Right atrium auricular region (tissue), 2 donors: ENCODE measurements at places on chromosomes 12 and 14. TPM values are rescaled to one million over a fixed set of nuclear protein-coding genes. Genes with fewer than 3 reads are reported as not detected.

- DNase-seq = no peak
- no peaks in the 10 kb centered on the region for H3K36me3 ChIP-seq
- no peak overlapping the region for H3K27ac ChIP-seq
- H3K4me1 ChIP-seq = no peaks in the 10 kb centered on the region
Observed at GRCh38 chr14:101207897-101208296, 304.4 kb upstream of the RTL1 start.

- no peak for DNase-seq
- no peak overlapping the region for H3K4me3 ChIP-seq
- H3K36me3 ChIP-seq = no peaks in the 10 kb centered on the region
Observed at GRCh38 chr12:94699801-94700200, 49.4 kb upstream of the TMCC3 start.

- H3K27ac ChIP-seq = no peak overlapping the region
- peaks cover 24% of the 10 kb centered on the region for H3K36me3 ChIP-seq
- no peak for DNase-seq
- no peak overlapping the region for H3K4me3 ChIP-seq
- no peaks in the 10 kb centered on the region for H3K4me1 ChIP-seq
- no peaks in the 10 kb centered on the region for H3K27me3 ChIP-seq
Observed at GRCh38 chr12:31393004-31393550, 67.1 kb upstream of the SINHCAF start.

PMEL gene
- 0.67 TPM for total RNA-seq

GRCh38 chr14:64845878-64846277 is 33.8 kb downstream of the SPTB start:
- peaks cover 32% of the 10 kb centered on the region for H3K4me1 ChIP-seq
- no peaks in the 10 kb centered on the region for H3K36me3 ChIP-seq
- no peak overlapping the region for H3K4me3 ChIP-seq
- no peaks in the 10 kb centered on the region for H3K27me3 ChIP-seq
- no peak for DNase-seq

HHIPL1 gene
- total RNA-seq = 1.8 TPM

DNA sequence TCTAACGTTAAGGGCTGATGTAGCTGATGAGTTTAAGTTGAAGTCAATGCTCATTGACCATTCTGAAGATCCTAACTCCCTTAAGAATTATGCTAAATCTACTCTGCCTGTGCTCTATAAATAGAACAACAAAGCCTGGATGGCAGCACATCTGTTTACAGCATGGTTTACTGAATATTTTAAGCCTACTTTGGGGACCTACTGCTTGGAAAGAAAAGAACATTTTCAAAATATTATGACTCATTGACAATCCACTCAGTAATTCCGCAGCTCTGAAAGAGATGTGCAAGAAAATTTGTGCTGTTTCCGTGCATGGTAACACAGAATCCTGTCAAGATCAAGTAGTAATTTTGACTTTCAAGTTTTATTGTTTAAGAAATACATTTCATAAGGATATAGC is 35.0 kb upstream of the NAV3 start:
- no peaks in the 10 kb centered on the region for H3K4me1 ChIP-seq
- no peaks in the 10 kb centered on the region for H3K36me3 ChIP-seq
- H3K27ac ChIP-seq = no peak overlapping the region
- no peaks in the 10 kb centered on the region for H3K27me3 ChIP-seq
- no peak overlapping the region for H3K4me3 ChIP-seq
- no peak for DNase-seq

PLA2G1B gene
- not detected for total RNA-seq

SLCO1A2 gene
- total RNA-seq = not detected

DNA sequence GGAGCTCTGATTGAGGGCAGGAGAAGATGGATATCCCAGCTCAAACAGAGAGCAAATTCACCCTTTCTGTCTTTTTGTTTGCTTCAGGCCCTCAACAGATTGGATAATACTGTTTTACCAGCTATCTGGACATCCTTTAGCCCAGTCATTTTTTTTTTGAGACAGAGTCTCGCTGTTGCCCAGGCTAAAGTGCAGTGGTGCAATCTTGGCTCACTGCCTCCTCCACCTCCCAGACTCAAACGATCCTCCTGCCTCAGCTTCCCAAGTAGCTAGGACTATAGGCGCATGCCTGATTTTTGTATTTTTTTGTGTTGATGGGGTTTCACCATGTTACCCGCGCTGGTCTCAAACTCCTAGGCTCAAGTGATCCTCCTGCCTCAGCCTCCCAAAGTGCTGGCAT is 40.8 kb downstream of the ARF6 start:
- H3K4me1 ChIP-seq = no peaks in the 10 kb centered on the region
- no peaks in the 10 kb centered on the region for H3K36me3 ChIP-seq
- no peaks in the 10 kb centered on the region for H3K27me3 ChIP-seq

- no peaks in the 10 kb centered on the region for H3K27me3 ChIP-seq
- no peak for DNase-seq
- H3K4me1 ChIP-seq = peaks cover 52% of the 10 kb centered on the region
Observed at GRCh38 chr12:122125452-122126341, 47.1 kb downstream of the MLXIP start.

KSR2 gene
- total RNA-seq = 0.08 TPM

DNA sequence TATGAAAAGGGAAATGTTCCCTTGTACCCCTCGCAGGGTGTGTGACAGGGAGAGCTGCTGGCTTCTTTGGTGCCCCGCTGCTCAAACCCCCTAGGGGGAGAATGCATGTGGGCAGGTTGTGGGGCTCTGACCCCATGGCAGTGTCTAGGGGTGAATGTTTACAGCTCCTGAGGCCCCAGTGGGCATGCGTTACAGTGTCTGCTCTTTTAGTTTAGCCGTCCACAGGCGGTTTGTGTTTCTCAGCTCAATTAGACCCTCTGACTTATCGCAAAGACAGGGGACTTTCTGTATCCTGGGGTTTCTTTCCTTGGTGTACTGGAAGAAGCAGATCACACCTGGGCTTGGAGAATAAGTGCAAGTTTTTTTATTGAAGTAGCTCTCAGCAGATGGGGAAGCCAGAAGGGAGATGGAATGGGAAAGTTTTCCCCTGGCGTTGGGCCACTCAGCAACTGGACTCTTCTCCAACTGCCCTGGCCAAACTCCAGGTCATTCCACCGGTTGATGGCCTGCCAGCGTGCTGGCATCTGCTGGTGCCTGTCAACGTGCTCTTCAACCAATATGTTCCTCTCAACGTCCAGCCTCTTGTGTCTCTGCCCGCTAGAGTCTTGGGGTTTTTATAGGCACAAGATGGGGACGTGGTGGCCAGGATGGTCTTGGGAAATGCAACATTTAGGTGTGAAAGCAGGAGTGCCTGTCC is 720.9 kb downstream of the FSCB start:
- no peaks in the 10 kb centered on the region for H3K36me3 ChIP-seq
- H3K4me3 ChIP-seq = no peak overlapping the region
- no peak for DNase-seq
- no peaks in the 10 kb centered on the region for H3K4me1 ChIP-seq

- H3K27ac ChIP-seq = no peak overlapping the region
- no peaks in the 10 kb centered on the region for H3K36me3 ChIP-seq
- no peak for DNase-seq
- H3K4me1 ChIP-seq = no peaks in the 10 kb centered on the region
- no peaks in the 10 kb centered on the region for H3K27me3 ChIP-seq
Observed at GRCh38 chr12:50888666-50889065, 45.9 kb downstream of the TMPRSS12 start.

ASB2 gene
- 115 TPM for total RNA-seq

GRCh38 chr12:93857991-93858447 is 180.8 kb downstream of the CRADD start:
- no peak overlapping the region for H3K4me3 ChIP-seq
- H3K36me3 ChIP-seq = no peaks in the 10 kb centered on the region
- no peak for DNase-seq
- peak overlapping the region; percentile 60 for H3K27ac ChIP-seq
- H3K4me1 ChIP-seq = peaks cover 38% of the 10 kb centered on the region

DNA sequence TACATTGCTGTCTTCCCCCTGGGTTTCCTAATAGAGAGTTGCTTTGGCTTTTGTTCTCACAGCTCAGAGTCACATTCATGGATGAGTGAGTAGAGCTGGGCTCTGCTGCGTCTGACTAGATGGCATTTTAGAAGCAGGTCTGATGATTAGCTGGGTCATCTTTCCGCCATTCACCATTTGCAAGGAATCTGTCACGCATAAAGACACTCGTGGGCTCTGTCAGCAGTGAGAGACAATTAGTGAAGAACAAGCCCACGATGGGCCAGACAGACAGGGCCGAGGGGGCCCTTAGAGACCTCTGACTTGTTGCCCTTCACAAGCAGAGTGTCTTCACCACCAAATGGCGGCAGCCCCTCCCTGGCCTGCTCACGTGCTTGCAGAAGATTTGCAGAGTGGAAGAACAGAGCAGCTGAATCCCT is 175.0 kb downstream of the CRADD start:
- H3K36me3 ChIP-seq = no peaks in the 10 kb centered on the region
- no peaks in the 10 kb centered on the region for H3K27me3 ChIP-seq
- H3K4me1 ChIP-seq = peaks cover 34% of the 10 kb centered on the region
- H3K27ac ChIP-seq = peak overlapping the region; percentile 49

ETV6 gene
- 6.7 TPM for total RNA-seq

POLE2 gene
- 2.3 TPM for total RNA-seq

GRCh38 chr12:105481392-105482300 is 151.2 kb downstream of the C12orf75 start:
- no peak for DNase-seq
- no peaks in the 10 kb centered on the region for H3K4me1 ChIP-seq
- H3K4me3 ChIP-seq = no peak overlapping the region
- H3K27me3 ChIP-seq = no peaks in the 10 kb centered on the region

TAS2R30 gene
- total RNA-seq = 0.90 TPM

DNA sequence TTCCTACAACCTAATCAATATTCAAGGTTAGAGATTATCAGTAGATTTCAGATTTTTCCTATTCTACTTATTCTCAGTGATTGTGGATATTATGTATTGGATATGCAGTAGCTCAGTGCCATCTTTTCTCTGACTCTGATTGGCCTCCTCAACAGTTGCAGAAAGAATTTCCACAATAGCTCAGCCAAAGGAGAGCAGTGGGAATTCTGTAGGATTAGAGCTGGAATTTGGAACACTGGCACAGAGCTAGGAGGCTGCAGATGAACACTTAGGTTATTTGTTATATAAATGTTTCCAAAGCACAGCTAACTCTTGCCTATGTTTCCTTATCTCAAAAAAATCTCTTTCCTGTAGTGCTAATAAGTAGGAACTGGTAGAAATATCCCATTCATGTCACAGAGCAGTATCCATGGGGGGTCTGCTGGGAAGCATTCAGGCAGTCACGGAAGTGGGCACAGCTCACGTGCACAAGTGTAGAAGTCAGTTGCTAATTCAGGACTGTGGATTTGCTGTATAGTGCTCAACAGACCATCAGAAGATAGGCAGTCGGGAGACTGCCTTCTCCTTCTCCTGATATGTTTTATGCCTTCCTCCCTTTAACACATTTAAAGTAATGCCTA is 116.2 kb upstream of the TMEM260 start:
- DNase-seq = no peak
- no peaks in the 10 kb centered on the region for H3K4me1 ChIP-seq
- H3K4me3 ChIP-seq = no peak overlapping the region
- no peak overlapping the region for H3K27ac ChIP-seq
- no peaks in the 10 kb centered on the region for H3K27me3 ChIP-seq

HOXC6 gene
- not detected for total RNA-seq

PTGER2 gene
- total RNA-seq = 0.44 TPM

GRCh38 chr12:44015333-44015941 is 179.6 kb downstream of the TMEM117 start:
- peaks cover 8% of the 10 kb centered on the region for H3K4me1 ChIP-seq
- H3K27ac ChIP-seq = no peak overlapping the region
- no peaks in the 10 kb centered on the region for H3K27me3 ChIP-seq
- no peaks in the 10 kb centered on the region for H3K36me3 ChIP-seq
- no peak overlapping the region for H3K4me3 ChIP-seq

DNA sequence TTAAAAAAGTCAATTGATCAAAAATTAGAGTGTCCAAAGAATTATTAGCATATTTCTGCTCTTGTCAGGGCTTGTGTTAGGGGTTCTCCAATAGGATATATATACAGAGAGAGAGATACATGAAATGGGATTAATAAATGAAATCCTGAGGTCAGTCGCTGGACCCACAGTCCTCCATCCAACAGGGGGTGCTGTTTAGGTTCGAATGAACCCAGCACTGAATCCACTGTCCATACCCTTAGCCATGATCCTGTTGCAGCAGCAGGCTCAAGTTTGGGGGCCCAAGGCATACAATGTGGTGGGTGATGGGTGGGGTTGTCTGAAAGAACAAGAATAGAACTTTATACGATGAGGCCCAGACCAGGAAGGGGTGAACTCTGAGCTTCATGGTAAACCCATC is 780 bp upstream of the MYO1H start:
- H3K36me3 ChIP-seq = no peaks in the 10 kb centered on the region
- no peak for DNase-seq
- H3K27me3 ChIP-seq = no peaks in the 10 kb centered on the region
- H3K4me1 ChIP-seq = no peaks in the 10 kb centered on the region

DNA sequence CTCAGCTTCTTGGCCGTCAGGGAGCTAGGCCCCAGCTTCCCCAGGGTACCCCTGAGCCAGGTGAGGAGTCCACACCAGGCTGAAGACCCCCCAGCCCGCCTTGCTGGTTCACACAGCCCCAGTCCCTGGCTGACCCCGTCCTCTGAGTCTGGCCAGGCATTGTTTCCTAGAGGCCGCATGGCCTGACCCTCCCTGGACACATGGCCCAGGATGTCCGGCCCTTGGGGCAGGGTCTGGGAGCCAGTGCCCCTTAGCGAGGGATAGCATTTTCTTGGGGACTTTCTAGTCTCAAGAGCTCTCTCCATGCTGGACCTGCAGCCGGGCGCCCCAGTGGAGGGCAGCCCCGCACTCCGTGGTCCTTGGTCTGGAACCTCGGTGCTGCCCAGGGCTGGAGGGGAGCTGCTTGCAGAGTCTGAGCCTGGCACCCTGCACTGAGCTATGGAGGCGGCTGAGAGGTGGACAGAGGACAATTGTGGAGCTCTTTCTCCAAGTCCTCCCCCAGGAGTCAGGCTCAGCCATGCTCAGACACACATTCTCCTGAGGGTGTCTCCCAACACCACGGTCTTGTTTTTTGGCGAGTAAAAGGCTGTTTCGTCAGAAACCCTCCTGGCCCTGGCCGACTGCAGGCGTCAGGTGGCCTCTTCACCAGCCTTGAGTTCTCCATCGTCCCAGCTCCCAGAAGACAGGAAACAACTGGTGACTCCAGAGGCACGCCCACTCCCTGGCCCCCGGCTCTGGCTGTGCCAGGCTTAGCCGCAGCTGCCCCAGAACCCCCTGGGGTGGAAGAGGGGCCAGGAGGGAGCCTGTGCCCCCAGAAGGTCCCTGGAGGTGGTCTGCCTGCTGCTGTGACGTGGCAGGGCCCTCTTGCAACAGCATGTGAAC is 17.6 kb upstream of the CRIP2 start:
- no peak for DNase-seq
- H3K27me3 ChIP-seq = no peaks in the 10 kb centered on the region
- H3K4me1 ChIP-seq = no peaks in the 10 kb centered on the region
- H3K4me3 ChIP-seq = no peak overlapping the region
